ENCODE measurements at places on chromosomes 16 and 17. TPM values are rescaled to one million over a fixed set of nuclear protein-coding genes. Genes with fewer than 3 reads are reported as not detected.

ASPSCR1 gene
- 23.4 TPM for total RNA-seq

DNA sequence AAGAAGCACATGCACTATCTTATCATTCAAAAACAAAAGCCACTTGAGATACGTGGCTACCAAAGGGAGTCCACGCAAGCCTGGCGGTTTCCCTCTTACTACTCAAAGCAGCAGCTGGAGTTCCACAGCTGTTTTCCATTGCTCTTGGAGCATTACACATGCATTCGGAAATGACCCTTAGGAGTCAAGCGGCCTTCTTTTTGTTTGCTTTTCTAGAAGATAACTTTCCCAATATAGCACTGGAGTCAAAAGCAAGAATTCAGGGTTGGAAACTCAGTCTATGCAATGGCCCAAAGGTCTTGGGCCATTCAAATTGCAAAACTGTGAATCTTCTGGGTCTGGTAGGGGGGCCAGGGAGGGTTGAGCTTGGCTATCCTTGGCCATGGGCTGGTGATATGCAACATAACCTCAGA, 97.8 kb upstream of the MAF start:
- DNase-seq = no peak

DNA sequence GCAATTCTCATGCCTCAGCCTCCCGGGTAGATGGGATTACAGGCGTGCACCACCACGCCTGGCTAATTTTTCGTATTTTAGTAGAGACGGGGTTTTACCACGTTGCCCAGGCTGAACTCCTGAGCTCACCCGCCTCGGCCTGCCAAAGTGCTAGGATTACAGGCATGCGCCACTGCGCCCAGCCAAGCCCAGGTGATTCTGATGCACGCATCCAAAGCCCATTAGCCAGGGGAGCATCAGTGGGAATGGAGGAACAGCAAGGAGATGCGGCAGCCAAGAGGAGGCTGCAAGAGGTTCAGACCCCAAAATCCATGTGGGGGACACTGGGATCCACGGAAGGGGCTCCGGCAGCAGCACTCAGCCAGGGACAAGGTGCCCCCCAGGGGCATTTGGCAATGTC, 12.1 kb downstream of the ATP2A3 start:
- no peak for DNase-seq

DNA sequence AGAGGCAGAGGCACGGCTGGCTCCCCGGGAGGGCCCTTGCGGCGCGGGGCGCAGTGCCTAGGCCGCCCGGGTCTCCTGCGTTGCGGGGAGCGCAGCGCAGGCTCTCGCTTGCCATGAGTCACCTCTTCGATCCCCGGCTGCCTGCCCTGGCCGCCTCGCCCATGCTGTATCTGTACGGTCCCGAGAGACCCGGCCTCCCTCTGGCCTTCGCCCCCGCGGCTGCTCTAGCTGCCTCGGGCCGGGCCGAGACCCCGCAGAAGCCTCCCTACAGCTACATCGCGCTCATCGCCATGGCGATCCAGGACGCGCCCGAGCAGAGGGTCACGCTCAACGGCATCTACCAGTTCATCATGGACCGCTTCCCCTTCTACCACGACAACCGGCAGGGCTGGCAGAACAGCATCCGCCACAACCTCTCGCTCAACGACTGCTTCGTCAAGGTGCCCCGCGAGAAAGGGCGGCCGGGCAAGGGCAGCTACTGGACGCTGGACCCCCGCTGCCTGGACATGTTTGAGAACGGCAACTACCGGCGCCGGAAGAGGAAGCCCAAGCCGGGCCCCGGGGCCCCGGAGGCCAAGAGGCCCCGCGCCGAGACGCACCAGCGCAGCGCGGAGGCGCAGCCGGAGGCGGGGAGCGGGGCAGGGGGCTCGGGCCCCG, 390 bp downstream of the FOXL1 start:
- DNase-seq = peak; percentile 49

FASN gene
- total RNA-seq = 54.4 TPM

DNA sequence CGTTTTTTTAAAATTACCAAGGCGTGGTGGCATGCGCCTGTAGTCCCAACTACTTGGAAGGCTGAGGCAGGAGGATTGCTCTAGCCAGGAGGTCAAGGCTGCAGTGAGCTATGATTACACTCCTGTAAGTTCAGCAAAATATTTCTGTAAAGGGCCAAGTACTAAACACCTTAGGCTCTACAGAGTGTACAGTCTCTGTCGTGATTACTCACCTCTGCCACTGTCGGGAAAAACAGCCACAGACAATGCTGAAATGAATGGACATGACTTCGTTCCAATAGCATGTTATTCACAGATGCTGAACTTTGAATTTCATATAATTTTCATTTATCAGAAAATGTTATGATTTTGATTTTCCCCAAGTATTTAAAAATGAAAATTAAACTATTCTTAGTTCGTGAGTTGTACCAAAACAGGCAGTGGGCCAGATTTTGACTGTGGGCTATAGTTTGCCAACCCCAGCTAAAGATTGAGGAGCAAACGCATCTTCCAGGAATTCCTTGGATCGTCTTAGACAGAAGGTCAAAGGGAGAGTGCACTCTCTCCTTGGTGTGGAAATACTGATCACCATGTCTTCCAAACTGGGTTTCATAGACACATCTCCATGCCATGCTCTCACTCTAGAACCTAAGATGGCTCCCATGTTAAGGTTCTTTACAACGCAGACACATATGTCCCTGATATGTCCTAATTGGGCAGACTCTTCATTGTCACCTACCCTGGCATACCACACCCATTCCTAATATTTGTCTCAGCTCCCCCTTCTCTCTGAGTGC, 89.5 kb downstream of the MARF1 start:
- DNase-seq = no peak

- no peak for DNase-seq
These were observed 585.5 kb upstream of the SOX9 start for GRCh38 chr17:71535321-71535720.

GRCh38 chr17:18191236-18191667, 7.6 kb downstream of the ALKBH5 start:
- DNase-seq = no peak

GRCh38 chr17:41518789-41519449, at the start of gene KRT15:
TSS of gene KRT15 (minus strand) at chr17:41518890. CDS start at chr17:41518827, 63 bp downstream.
- DNase-seq = no peak

GRCh38 chr17:49776551-49777300, 11.8 kb upstream of the KAT7 start:
- no peak for DNase-seq

DNA sequence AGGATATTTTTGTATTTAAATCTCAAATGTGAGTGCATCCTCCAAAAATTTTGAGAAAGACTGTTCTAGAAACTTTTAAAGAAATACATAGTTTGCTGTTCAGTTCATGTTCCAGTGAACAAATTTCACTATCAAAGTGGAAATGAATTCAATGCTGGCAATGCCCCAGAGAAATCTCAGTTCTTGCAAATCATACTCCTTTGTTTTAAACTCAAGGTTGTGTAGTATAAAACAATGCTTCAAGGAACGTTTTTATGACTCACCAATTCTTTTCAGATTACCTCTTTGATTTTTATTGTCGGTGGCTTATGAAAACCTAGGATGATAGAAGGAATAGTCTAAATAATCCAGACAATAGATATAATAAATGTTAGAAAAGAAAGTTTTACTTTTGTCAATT, 17.6 kb downstream of the LPCAT2 start:
- peak; percentile 70 for DNase-seq

Measured in dermis microvascular lymphatic vessel endothelial cell (primary cell).